ENCODE measurements at places on chromosomes 5 and 9.

DNA sequence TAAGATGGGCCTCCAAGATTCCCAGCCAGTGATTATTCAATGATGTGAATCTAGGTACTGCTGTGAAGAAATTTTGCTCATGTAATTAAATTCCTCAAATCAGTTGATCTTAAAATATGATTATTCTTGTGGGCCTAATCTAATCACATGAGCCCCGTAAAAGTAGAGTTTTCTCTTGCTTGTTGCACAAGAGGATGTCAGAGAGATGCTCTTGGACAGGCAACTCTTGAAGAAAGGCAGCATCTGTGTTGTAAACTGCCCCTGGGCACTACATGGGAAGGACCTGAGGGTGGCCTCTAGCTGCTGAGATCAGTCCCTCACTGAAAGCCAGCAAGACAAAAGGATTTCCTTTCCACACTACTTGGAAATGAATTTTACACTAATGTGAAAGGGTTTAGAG, 132.9 kb downstream of the TRPM3 start:
- no peak overlapping the region for H3K27ac ChIP-seq
- no peaks in the 10 kb centered on the region for H3K4me1 ChIP-seq
- no peaks in the 10 kb centered on the region for H3K27me3 ChIP-seq

- H3K27me3 ChIP-seq: no peaks in the 10 kb centered on the region
- peaks cover 72% of the 10 kb centered on the region for H3K4me1 ChIP-seq
- H3K4me3 ChIP-seq: no peak overlapping the region
- no peak for DNase-seq
- peaks cover 36% of the 10 kb centered on the region for H3K36me3 ChIP-seq
Observed at GRCh38 chr9:37295796-37296195, 126.7 kb upstream of the GRHPR start.

GRCh38 chr9:2359891-2360471, 261.6 kb upstream of the VLDLR start:
- no peak overlapping the region for H3K4me3 ChIP-seq
- H3K36me3 ChIP-seq: no peaks in the 10 kb centered on the region
- H3K27ac ChIP-seq: no peak overlapping the region
- H3K4me1 ChIP-seq: no peaks in the 10 kb centered on the region
- H3K27me3 ChIP-seq: peaks cover 9% of the 10 kb centered on the region
- no peak for DNase-seq

DNA sequence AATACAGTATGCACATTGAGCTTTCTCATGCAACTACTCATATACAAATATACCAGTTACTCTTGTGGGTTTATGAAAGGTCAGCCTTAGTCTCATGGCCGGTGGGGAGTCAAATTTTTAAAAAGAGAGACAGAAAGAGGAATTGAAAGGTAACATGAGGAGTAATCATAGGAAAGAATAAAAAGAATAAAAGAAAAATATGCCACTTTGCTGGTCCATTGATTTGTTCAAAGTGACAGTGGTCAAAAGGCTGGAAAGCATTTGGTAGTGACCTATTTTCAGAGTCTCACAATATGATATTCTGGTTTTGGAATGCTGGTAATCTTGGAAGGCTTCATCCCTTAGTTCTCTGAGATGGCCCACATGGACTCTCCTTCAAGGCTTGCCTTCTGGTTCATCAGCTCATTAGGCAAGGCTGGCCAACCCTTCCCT, 67.0 kb downstream of the ZNF366 start:
- no peak overlapping the region for H3K4me3 ChIP-seq
- no peaks in the 10 kb centered on the region for H3K4me1 ChIP-seq
- no peaks in the 10 kb centered on the region for H3K36me3 ChIP-seq

DNA sequence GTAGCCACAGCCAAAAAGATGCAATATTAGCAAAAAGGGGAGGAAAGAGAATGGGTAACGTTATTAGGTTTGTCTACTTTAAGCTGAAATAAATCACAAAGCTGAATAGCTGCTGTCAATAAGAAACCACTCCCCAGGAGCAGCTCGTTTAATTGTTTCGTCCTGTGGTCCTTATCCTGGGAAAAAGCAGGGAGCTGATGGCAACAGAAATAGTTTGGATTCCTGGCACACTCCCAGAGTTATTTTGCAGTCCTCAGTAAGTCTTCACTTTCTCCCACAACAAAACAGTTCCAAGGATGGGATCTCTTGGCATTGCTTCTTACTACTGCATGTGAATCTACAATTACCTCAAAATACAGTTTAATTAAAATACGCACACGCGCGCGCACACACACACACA, 28.8 kb downstream of the FRMD3 start:
- DNase-seq: no peak
- no peak overlapping the region for H3K4me3 ChIP-seq
- peaks cover 8% of the 10 kb centered on the region for H3K4me1 ChIP-seq
- H3K36me3 ChIP-seq: peaks cover 2% of the 10 kb centered on the region
